ENCODE measurements at places on chromosomes 7 and 10.

- DNase-seq, result peak; percentile 44
Observed at GRCh38 chr10:118373786-118374185, 31.7 kb upstream of the FAM204A start.

- peak; percentile 67 for DNase-seq
Observed at GRCh38 chr10:114541081-114541796, 116.8 kb downstream of the ABLIM1 start.

DNA sequence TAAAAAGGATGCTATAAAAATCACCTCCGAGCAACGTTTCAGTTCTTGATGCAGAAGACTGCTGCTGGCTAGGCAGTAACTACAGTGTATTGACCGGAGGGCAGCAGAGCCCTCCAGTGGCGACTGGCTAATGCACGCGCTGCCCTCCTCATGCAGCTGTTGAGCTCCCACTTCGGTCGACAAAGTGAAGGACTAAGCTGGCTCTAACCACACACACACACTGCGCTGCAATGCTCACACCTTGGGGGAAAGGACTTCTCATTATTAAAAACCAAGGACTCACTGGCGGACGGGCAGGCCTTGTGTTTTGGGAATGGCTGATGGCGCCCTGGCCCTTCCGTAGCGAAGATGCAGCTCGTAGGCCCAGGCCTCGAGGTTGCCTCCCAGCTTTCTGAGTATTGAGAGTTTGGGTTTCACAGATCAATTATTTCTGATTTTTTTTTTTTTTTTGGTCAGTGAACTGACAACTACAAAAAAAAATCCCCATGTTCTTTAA lies 120.9 kb upstream of the DIP2C start:
- no peak for DNase-seq

DNA sequence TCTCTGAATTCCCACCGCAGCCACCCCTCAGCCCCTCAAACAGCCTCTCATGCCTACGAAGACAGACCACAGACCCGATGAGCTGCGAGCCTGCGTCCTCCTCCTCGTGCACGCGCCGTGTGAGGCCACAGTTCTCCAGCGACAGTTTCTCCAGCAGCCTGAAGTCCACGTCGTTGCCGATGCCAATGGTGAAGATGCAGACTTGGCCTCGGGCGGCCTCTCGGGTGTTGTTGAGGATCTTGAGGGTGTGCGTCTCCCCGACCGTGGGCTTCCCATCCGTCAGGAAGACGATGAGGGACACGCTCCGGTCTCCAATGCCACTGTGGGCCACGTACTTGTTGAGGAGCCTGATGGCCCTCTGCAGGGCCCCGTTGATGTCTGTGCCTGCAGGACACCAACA lies 87.1 kb downstream of the ITIH5 start:
- no peak for DNase-seq
